CD4-positive, alpha-beta T cell treated with Interleukin-6 for 4 hours (primary cell): ENCODE measurements at places on chromosomes 16 and 17.
A peak's percentile ranks its signal among the peaks of the same experiment; 100 is the strongest.

GRCh38 chr17:2416010-2416734, 15.3 kb upstream of the MNT start:
- DNase-seq, result peak; percentile 89

- DNase-seq, result no peak
Measured at GRCh38 chr16:89090182-89090630, 3.4 kb upstream of the ACSF3 start.

- no peak for DNase-seq
Measured at GRCh38 chr16:28241924-28242323, 30.2 kb upstream of the XPO6 start.

DNA sequence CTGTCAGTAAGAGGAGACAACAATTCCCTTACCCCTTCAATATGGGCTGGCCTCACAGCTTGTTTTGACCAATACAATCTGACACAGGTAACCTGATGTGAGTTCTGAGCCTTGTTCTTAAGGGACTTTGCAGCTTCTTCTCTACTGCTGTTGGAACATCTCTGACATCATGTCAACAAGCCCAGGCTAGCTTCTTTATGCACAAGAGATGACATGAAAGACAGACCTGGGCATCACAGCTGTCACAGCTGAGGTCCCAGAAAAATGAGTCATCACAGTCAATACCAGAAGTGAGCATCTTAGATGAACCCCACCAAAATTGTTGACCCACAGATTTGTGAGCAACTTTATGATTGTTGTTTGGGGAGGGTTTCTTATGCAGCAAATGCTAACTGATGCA, 431.7 kb upstream of the PSMD7 start:
- DNase-seq, result no peak

GRCh38 chr17:42843358-42843934, 934 bp upstream of the AOC2 start:
- no peak for DNase-seq

DNA sequence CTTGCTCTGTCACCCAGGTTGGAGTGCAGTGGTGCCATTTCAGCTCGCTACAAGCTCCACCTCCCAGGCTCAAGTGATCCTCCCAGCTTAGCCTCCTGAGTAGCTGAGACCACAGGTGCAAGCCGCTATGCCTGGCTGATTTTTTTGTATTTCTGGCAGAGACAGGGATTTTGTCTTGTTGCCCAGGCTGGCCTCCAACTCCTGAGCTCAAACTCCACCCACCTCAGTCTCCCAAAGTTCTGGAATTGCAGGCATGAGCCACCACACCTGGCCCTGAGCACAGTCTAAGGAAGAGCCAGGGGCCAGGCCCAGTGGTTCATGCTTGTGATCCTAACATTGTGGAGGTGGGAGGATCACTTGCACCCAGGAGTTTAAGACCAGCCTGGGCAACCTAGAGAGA, 21.8 kb upstream of the BCO1 start:
- DNase-seq, result no peak

GRCh38 chr16:27977966-27978365, 85.5 kb downstream of the GSG1L start:
- DNase-seq, result no peak

DNA sequence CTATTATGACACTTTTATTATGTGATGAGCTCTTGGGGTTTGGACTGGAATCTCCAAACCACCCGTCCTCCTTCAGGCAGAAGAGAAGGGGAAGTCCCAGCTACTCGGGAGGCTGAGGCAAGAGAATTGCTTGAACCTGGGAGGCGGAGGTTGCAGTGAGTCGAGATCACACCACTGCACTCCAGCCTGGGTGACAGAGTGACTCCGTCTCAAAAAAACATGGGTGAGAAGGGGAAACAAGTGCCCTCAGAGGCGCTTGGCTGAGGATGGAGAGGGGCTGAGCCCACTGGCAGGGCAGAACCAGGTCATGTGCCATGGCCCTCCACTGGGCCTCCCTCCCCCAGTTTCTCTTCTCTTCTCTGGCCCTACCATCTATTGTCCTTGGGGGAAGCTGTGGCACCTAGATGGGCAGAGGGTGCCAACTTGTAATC, 120.9 kb upstream of the SMURF2 start:
- no peak for DNase-seq

DNA sequence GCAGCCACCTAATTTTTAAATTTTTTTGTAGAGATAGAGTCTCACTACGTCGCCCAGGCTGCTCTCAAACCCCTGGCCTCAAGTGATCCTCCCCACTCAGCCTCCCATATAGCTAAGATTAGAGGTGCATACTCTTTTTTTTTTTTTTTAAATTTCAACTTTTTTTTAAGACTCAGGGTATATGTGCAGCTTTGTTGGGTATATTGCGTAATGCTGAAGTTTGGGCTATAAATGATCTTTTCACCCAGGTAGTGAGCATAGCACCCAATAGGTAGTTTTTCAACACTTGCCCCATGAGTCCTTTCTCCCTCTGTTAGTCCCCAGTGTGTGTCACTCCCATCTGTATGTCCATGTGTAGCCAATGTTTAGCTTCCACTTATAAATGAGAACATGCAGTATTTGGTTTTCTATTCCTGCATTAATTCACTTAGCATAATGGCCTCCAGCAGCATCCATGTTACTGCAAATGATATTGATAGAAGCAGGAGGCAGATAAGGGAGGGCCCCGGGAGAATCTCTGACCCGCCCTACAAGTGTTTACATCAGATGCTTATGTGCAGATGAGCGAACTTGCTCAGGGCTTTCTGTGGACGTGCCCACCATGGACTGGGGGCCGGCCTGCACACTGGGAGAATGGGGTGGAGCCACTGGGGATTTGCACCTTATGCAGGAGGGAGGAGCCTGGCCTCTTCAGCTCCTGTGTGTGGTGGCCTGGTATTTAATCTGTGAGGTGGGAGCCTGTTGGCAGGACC, 110.3 kb upstream of the ZKSCAN2 start:
- DNase-seq, result no peak

GRCh38 chr17:77356109-77356689, 215.4 kb downstream of the SEC14L1 start:
- DNase-seq, result no peak

DNA sequence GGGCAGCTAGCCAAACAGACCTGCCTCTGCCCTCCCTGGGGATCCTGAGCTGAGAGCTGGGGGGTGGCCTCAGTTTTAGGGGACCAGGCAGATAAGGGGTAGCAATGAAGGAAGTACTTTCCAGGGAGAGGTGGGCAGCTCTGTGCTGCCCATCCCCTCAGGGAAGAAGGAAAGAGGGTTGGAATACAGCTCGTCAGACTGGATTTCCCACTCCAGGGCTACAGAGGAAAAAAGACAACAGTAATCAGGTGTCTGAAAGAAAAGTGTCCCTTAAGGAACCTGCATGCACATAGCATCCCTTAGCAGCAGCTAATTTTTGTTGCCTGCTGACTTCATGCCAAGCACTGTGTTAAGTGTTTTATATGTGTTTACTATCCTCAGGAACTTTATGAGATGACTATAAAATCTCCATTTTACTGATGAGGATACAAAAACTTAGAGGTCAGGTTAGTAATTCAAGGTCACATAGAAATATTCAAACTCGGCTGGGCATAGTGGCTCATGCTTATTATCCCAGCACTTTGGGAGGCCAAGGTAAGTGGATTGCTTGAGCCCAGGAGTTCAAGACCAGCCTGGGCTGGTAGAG, 3.2 kb upstream of the MRPL58 start:
- DNase-seq, result no peak

GRCh38 chr17:83075270-83075880, 4.0 kb upstream of the METRNL start:
- DNase-seq, result no peak

GRCh38 chr16:48971571-48972077, 310.0 kb downstream of the CBLN1 start:
- no peak for DNase-seq

DNA sequence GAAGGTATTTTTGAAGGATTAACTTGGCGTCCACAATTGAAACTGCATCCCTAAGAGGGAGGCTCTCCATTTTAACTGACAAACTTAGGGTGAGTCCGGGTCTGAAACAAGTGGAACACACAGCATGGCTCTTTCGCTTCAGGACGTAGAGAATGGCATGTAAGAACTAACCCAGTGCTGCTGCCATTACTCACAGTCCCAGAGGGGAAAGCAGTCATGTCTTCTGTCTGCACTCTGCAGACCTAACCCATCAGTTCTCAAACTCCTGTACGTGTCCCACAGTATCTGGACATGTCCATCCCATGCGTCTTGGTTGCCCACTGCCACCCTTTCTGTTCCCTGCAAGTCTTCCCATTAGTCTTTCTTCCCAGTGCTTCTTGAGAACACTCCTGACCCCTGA, 563 bp downstream of the ST6GALNAC1 start:
- DNase-seq, result peak; percentile 15

DNA sequence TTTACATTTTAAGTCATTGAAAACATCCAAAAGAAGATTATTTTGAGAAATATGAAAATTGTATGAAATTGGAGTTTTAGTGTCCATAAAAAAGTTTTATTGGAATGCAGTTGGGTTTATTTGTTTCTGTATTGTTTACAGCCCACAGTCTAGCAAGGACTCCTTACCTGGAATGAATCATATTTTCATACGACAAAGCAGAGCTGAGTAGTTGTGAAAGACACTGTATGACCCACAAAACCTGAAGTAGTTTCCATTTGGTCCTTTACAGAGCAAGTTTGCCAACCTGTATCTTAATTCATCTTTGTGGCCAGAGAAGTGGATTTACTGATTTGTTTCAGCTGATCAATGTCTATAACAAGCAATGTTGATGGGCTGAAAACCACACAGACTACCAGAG, 10.3 kb downstream of the CCL18 start:
- DNase-seq, result no peak

DNA sequence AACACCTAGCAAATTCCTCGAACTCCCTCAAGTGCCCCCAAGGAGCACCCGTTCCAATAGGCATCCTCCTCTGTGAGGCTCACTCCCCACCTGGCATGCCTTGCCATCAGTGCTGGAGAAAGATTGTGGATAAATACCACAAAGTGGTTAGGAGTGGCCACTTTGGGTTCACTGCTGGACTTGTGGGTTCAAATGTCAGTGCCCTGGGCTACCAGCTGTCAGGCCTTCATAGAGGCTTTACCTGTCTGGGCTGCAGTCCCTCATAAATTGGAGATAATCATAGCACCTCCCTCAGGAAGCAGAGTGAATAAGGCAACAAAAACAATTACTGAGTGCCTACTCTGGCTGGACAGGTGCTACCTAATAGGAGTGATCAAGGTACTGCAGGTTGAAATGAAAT, 1.5 kb upstream of the SYT17 start:
- DNase-seq, result no peak

DNA sequence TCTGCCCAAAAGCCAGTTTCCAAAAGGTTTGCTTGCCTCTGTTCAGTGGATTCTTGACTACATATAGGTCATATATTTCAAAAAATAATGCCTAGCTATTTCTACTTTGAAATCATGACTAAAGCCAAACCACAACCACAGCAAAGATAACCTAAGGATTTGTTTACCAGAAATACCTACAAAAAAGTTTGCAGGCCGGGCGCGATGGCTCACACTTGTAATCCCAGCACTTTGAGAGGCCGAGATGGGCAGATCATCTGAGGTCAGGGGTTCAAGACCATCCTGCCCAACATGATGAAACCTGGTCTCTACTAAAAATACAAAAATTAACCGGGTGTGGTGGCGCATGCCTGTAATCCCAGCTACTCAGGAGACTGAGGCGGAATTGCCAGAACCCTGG, 15.2 kb downstream of the CARHSP1 start:
- no peak for DNase-seq

DNA sequence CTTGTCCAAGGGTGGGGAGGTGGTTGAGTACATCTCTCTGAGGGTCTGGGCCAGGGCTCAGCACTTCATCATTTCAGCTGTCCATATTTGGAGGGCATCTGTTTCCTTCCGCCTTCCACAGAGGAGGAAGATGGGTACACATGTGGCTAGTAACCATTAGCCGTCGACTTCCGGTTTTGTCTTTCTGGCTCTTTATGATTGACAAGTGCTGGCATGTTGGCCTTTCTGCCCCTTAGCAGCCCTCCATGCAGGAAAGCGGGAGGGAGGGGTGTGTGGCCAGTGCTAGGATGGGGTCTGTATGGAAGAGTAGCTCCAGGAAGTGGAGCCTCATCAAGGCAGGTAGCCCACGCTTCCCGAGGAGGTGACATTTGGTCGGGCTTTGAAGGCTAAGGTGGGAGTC, 69.6 kb downstream of the RAI1 start:
- DNase-seq, result peak; percentile 43
